ENCODE measurements at places on chromosomes 7 and 10.

- DNase-seq, result no peak
Measured at GRCh38 chr7:78539825-78540224, 741.3 kb downstream of the PHTF2 start.

- no peak for DNase-seq
Measured at GRCh38 chr10:110153396-110153795, 54.0 kb upstream of the MXI1 start.

- no peak for DNase-seq
Measured at GRCh38 chr7:47186316-47186715, 395.6 kb downstream of the TNS3 start.

- DNase-seq, result no peak
Measured at GRCh38 chr10:63596924-63597323, 75.7 kb downstream of the REEP3 start.

DNA sequence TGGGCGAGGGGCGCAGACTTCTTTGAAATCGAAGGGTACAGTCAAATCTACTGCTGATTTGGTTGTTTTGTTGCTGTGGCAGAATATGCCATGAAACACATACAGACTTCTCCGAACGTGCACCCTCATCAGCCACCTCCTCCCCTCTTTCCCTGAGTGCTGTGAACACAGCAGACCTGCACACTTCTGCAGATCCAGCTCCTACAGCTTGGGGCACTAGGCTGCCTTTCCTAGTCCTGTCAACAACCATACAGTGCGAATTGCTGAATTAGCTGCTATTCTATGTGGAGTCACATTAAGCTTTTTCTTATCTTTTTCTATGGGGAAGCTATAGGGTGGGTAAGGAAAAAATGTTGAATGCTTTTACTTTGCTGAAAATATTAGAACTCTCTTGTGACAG, 57.5 kb downstream of the COL17A1 start:
- DNase-seq, result peak; percentile 43

- no peak for DNase-seq
Measured at GRCh38 chr10:51073453-51074237, 642 bp upstream of the PRKG1 start.

DNA sequence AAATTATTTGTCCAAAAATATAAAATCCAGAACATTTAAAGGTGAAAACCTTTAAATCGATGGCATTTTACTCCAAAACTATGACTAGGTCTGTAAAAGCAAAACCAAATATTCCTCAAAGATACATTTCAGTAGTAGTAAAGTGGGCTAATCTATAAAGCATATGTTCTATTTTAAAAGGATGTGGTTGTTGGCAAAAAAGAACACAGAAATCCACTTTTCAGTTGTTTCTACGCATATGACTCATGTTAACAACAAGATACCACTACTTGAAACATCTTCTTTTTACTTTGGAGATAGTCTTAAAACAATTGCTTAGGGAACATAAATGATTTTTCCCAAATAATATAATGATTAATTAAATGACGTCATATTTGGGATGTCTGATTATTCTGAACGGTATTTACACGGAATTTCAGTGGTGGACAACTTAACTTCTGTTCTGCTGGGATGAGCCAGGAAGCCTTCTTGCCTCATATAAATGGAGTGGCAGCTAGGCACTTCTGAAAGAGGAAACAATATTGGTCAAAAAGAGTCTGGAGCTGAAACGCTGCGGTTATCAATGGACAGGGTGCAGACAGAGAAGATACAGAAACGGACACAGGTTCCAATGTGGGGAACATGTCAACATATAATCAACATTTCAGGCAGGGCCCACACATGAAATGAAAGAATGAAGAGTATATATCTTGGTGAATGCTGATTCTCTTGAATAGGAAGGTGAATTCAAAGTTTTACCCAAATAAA, 78.5 kb downstream of the ETV1 start:
- DNase-seq, result no peak

- no peak for DNase-seq
Measured at GRCh38 chr10:33325929-33326328, 8.5 kb downstream of the NRP1 start.

- DNase-seq, result peak; percentile 74
Measured at GRCh38 chr10:101467286-101467770, 113.4 kb downstream of the BTRC start.

GRCh38 chr10:73163096-73163495, 4.7 kb downstream of the ECD start:
- no peak for DNase-seq

DNA sequence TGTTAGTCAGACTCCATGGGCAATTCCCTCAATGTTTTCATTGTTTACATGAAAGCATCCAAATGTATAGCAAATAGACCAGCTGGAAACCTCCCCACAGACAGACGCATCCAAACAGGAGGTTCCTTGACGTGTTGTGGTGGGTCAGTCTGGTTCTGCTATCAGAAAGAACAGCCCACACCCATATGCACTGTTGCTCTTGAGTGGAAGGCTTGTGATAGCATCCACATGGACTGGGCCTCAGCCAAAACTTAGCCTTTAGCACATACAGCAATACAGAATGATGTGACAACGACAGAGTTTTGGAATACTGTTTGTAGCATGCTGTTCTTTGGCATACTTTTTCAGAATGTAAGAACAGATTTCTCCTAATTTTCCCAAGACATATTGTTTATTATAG, 299.2 kb upstream of the ETV1 start:
- no peak for DNase-seq

- no peak for DNase-seq
Measured at GRCh38 chr10:113047605-113047962, 97.5 kb downstream of the TCF7L2 start.

DNA sequence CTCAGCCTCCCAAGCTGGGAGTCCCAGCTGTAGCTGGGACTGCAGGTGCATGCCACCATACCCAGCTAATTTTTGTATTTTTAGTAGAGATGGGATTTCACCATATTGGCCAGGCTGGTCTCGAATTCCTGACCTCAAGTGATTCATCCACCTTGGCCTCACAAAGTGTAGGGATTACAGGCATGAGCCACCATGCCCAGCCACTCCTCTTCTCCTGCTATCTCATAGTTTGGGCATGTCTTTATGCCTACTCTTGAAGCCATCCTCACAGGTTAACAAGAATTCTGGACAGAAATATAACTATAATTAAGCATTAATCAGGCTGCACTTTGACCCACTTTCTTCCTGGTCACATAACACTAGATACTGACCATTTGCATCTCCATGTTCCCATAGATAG, 28.6 kb upstream of the C10orf67 start:
- no peak for DNase-seq

DNA sequence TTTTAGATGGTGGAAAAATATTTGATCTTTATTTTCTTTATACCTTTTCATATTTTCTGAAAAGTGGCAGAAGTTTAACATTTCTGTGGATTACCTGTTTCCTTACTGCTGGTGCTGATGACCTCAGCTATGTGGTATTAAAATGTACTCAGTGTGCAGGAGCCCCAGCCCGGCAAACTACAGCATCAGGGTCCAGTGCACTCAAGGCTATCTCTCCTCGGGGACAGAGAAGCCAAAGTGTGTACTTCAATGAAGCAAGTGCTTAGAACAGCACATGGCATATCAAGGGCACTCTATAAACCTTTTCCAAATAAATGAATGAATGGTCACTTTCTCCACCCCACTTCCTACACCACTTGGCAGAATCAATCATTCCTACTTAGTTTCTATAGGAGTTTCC, 111.8 kb downstream of the HIP1 start:
- DNase-seq, result no peak

DNA sequence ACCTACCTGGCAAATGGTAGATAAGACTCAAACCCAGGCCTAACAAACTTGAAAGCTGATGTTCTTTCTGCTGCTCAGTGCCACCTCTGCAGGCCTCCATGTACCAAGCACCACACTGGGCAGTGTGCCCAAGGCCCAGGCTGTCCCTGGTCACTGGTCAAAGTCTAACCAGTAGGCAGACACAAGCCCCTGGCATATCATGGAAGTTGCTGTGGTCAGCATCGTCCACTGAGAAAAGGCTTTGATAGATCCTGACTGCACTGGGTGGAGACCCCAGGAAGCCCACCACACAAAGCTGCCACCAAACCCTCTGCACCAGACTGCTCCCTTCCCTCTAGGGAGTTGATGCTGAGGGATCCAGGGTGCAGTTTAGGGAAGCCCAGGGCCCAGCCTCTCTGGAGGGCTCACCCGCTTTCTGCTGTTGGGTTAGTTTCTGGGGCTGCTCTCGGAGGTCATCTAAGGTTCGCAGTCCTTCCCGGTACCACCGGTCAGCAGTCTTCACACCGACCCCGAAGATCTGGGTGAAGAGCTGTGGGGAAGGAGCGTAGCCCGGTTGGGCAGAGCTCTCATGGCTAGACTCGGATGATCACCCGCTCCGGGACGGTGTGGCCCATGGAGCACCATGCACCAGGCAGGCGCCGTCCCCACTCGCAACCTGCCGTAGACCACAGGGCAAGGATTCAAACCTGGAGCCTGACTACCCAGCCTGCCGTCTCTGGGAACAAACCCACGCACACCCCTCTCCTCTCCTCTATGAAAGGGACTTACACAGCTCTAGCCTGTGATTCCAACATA, 6.0 kb downstream of the POLM start:
- no peak for DNase-seq

DNA sequence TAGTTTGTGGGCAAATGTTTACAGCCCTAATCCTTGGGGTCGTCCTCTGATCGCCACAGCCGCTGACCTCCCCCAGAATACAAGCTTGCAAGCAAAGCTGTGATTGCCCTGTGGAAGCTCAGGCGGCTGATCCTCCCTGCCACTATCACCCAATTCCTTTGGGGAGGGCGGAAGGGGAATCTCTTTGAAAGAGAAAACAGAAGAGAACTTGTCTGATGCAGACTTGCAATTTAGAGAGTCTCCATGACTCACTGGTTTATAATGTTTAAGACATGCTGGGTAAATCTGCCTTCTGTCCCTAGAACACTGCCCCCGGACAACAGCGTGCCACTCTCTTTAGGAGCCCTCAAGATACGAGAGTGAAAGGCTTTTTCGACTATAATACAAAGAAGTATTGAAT, 75.5 kb downstream of the NRP1 start:
- no peak for DNase-seq

GRCh38 chr7:44634187-44634838, 27.9 kb downstream of the OGDH start:
- DNase-seq, result no peak

DNA sequence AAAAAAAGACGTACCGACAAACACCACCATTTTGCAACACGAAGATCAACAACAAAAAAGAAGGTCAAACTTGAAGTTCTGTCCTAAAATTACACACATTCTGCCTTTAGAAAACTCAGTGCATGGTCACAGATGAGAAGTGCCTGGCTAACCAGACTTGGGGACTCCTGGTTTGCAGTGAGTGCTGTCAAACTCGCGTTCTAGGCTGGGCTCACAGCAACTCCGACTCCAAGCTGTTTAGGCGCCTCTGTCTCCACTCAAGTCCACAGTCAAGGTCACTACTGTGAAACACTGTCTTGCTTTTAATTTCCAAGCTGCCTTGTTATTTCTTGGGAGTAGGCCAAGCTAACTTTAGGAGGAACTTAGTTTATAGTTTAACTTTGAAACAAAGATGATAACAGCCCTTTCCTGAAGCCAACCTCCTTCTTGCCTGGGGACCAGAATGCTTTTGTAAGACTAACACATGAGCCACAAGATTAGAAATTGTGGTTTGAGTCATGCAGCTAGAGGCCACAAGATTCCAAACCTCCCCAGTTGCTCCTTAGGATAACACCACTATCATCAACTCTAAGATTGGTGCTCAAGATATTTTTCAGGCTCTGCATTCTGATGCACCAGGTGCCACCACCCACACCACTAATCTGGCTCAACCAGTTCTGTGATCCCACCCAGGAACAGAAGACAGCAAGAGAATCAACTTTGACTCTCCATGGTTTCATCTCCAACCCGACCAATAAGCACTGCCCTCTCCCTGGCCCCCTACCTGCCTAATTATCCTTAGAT, 1.1 kb upstream of the DNAAF5 start:
- peak; percentile 25 for DNase-seq

DNA sequence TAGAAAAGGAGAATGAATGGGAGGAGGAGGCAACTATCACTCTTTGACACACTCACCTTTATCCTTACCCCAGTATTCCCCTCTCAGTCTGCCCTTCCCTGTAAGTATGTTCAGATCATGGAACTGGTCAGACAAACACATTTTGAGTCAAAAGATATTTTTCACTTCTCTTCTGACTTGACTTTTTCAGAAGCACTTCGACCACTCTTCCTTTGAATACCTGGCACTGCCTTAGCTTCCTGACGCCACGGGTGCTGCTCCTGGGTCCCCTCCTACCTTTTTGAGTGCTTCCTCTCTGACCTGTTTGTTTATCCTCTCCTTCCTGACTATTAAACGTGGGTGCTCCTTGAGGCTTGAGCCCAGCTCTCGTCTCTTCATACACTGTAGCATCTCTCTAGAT, 19.8 kb upstream of the C10orf67 start:
- DNase-seq, result no peak

GRCh38 chr7:27168265-27168947, 3.1 kb upstream of the HOXA9 start:
- peak; percentile 82 for DNase-seq

DNA sequence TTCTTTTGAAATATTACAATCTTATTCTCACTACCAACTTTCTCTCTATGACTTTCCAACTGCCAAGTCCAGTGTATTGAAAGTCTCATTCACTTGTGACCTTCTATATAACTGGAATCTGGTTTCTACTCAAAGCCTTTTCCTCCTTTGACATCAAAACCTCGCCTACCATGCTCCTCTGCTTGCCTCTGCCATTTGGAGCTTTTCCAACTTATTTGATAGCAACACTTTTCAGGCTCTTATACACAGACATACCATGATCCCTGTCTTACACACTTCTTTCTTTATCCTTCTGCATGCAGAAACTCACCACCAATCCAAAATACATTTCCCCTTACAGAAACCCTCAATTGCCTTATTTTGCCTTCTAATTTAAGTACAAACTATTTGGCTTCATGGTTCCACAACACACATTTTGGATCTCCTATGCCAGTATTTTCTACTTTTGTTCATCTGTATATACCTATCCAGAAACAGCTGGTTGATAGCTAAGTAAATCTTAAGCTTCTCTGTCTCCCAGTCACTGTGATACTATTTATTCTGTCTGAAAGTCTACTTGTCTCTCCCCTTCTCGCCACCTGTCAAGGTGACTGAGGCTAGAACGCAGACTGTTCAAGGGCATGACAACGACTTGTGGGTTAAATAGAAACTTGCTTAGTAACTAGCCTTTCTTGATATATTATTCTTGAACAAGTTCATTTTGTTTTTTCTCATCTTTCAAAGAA, 22.4 kb downstream of the GNG11 start:
- DNase-seq, result no peak

DNA sequence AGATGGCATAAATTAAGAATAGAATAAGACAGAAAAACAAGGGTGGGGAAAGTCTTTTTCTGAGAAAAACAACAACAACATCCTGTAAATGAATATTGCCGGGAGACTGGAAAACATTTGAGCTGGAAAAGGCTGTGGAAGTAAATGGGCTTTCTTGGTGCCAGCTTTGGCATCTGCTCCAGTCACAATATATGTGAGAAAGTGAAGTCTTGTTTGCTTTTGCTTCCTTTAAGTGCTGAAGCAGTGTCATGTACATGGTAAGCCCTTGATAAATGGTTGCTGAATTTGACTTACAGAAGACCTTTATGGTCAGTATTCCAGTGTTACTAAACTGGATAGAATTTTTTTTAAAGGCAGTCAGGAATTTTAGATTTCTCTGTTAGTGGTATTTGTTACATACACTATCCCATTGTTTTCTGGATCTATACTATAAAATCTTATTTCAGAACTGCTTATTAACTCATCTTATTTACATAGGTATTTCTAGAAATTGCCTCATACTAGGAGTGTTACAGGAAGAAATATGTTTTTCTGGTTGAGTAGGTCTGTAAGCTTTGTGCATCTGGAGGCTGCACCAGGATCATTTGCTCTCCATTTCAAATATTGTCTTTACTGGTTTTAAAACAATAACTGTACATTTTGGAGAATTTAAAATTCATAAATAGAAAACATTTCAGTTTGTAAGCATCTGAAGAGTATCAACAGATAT, 201.7 kb upstream of the FOXP2 start:
- DNase-seq, result no peak

Measured in ACHN (cell line).